ENCODE measurements at places on chromosomes 3 and 15.

- DNase-seq, result no peak
Measured at GRCh38 chr3:117404730-117405129, 695.2 kb downstream of the TUSC7 start.

- no peak for DNase-seq
Measured at GRCh38 chr15:93031103-93031464, 57.9 kb downstream of the RGMA start.

GRCh38 chr15:97984157-97984556 is 23.7 kb downstream of the ARRDC4 start:
- DNase-seq, result no peak

GRCh38 chr3:63687278-63688225 is 35.1 kb downstream of the SNTN start:
- DNase-seq, result no peak

DNA sequence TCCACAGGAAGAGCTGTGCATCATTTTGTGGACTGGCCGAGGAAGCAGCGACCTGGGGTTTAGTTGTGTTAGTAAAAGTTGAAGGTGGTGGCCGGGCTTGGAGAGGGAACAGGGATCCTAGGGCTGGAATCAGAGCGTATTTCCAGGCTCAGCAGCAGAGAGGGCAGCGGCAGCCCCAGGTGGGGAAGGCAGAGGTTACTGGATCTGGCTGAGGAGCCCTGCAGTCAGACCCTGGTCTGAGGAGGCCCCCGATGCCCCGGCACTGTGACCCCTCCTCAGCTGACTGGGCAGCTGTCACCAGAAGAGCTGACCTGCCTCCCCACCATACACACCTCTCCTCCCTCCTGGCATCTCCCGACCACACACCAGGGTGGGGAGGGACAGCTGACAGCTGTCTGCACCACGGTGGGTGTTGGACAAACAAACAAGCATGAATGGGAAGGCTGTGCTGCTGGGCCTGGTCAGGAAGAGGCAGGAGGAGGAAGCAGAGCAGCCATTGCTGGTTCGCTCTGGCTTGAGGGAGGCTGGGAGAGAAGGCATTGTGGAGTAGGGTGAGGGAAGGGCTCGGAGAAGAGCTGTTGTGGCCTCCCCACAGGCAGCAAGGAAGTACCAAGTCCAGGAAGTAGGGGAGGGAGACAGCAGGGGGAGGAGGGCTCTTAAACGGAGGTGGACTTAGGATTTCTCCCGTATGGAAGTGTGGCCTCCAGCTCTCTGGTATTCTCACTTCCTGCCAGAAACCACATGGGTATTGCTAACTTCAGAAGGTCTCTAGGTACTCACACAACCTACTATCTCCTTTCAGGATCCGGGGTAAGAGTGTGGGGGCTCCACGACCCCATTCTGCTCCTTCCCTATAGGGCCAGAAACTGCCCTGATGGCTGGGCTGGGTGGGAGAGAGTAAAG is 49.5 kb upstream of the HACD2 start:
- no peak for DNase-seq

Data from CD4-positive, alpha-beta T cell treated with Interleukin-10 for 1 hour (primary cell).